Stimulated activated naive B cell treated with anti-CD40 and anti-IgM and Interleukin-4, amounts not matched to agents 10 μg/mL and 1 μg/mL and 100 μg/mL, for 72 hours (primary cell): ENCODE measurements at places on chromosomes 7 and 10.

DNA sequence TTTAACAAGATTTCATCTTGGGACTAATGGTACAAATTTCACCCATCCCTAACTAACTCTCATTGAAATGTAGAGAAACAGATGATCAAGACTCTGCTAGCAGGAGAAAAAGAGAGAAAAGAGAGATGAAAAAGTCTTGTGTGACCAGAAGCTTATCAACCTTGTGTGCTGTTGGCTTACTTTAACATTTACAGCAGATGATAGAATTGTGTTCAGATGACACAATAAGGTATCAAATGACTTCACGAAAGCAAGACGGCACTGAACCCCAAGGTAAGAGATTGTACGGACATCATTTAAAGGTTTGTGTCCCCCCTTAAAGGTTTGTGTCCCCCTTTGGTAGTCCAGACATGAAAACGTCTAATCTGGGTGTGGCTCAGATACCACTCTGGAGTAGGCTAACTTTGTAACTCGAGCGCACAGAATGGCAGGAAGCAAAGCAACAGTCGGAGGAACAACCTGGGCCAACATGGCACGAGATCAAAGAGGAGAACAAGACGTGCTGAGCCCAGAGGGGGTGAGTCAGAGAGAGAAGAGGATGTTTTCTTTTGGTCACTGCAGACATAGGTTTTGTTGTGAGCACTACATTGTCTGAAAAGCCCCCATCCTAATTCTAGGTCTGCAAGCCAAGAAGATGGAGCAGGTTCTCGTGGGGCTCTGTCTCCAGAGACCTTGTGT is 10.4 kb upstream of the LMBR1 start:
- H3K36me3 ChIP-seq = no peaks in the 10 kb centered on the region
- H3K27ac ChIP-seq = no peak overlapping the region
- no peak overlapping the region for H3K4me3 ChIP-seq
- H3K4me1 ChIP-seq = no peaks in the 10 kb centered on the region
- peaks cover 15% of the 10 kb centered on the region for H3K27me3 ChIP-seq

GRCh38 chr7:28921822-28922221 is 36.3 kb downstream of the TRIL start:
- H3K36me3 ChIP-seq = no peaks in the 10 kb centered on the region
- H3K27me3 ChIP-seq = peaks cover 24% of the 10 kb centered on the region
- H3K4me1 ChIP-seq = no peaks in the 10 kb centered on the region
- H3K4me3 ChIP-seq = no peak overlapping the region
- no peak for DNase-seq
- H3K27ac ChIP-seq = no peak overlapping the region

- H3K36me3 ChIP-seq = no peaks in the 10 kb centered on the region
- H3K4me1 ChIP-seq = no peaks in the 10 kb centered on the region
- DNase-seq = no peak
- no peak overlapping the region for H3K27ac ChIP-seq
- no peaks in the 10 kb centered on the region for H3K27me3 ChIP-seq
Observed at GRCh38 chr10:51227897-51228713, 153.8 kb downstream of the PRKG1 start.

DNA sequence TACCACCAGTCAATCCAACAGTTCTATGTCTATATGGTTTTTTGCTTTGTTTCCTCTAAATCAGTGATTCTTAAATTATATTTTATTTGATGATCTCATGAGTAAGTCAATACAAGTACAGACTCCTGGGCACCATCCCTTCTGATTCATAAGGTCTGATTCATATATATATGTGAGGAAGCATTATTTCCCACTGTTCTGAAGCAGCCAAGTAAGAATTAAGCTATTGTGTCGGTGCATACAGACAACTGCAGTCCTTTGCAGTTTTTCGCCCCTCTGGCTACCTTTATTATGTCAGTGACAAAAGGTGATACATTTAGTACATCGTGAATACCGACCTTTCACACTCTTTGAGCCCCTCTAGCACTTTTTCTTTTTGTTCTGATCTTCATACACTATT is 1079.6 kb upstream of the C7orf33 start:
- no peaks in the 10 kb centered on the region for H3K36me3 ChIP-seq
- DNase-seq = no peak
- H3K27ac ChIP-seq = no peak overlapping the region
- H3K4me3 ChIP-seq = no peak overlapping the region
- H3K4me1 ChIP-seq = no peaks in the 10 kb centered on the region

- H3K4me1 ChIP-seq = peaks cover 29% of the 10 kb centered on the region
- no peaks in the 10 kb centered on the region for H3K27me3 ChIP-seq
- H3K27ac ChIP-seq = peak overlapping the region; percentile 59
- no peak overlapping the region for H3K4me3 ChIP-seq
- H3K36me3 ChIP-seq = peaks cover 37% of the 10 kb centered on the region
Observed at GRCh38 chr10:7258948-7259523, 151.8 kb downstream of the SFMBT2 start.

DNA sequence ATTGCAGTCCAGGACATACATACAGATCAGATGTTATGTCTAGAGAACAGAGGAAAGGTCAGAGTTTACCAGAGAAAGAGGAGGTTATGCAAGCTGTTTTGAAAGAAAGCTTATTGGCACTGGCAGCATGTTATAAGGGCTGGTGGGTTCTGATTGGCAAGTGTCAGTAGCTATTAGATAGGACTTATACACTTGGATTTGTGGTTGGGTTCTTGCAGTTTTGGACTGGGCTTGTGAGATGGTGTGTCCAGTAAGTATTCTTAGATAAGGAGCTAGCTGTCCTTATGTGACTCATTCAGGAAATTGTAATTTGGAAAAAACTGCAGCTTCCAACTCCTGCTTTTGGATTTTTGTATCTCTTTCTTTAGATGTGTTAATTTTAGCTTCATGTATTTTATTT is 130.7 kb upstream of the NAMPT start:
- peaks cover 8% of the 10 kb centered on the region for H3K27me3 ChIP-seq
- H3K4me1 ChIP-seq = peaks cover 3% of the 10 kb centered on the region
- no peak for DNase-seq
- no peaks in the 10 kb centered on the region for H3K36me3 ChIP-seq
- no peak overlapping the region for H3K27ac ChIP-seq

GRCh38 chr7:100545360-100546128 is 6.5 kb downstream of the AGFG2 start:
- H3K27ac ChIP-seq = peak overlapping the region; percentile 92
- no peaks in the 10 kb centered on the region for H3K27me3 ChIP-seq
- peaks cover 20% of the 10 kb centered on the region for H3K36me3 ChIP-seq
- peaks cover 92% of the 10 kb centered on the region for H3K4me1 ChIP-seq

GRCh38 chr7:47375121-47375938 is 206.6 kb downstream of the TNS3 start:
- no peaks in the 10 kb centered on the region for H3K4me1 ChIP-seq
- H3K36me3 ChIP-seq = peaks cover 21% of the 10 kb centered on the region
- no peak overlapping the region for H3K27ac ChIP-seq
- no peaks in the 10 kb centered on the region for H3K27me3 ChIP-seq
